Fibroblast of skin of left biceps (primary cell): ENCODE measurements at places on chromosomes 3 and 15.
A peak's percentile ranks its signal among the peaks of the same experiment; 100 is the strongest.

DNA sequence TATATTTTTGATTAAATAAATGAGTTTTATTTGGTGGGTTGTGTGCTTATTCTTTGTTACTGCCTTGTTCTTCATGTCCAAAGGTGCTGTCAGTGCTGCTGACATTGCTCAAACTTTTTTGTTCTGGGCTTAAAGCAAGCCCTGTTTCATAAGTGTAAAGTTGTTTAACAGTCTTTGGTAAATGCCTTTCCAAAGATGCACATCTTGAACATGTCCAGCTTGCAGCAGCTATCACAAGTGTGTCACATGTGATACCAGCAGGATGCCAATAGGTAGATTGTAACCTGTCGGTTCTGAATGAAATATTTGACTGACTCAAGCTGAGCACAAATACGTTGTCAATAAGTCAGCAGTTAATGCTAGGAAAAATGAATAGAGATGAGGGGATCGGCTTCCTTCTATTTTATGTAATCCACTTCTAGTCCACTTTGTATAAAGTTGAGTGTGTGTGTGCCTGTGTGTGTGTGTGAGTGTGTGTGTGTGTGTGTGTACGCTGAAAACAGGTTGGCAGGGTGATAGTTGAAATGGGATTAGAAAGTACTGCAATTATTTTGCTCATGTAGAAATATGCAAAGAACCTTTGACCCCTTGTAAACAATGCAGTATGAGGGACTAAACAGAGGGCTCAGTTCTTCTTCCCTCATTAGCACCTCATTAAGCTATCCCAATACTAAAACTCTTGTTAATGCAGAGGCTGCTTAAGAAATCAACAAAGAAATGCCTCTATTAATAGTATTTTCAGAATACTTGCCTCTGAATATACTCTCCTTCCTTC is 986.5 kb downstream of the TUSC7 start:
- DNase-seq, result no peak

- DNase-seq, result no peak
These were observed 5.5 kb downstream of the MELTF start for GRCh38 chr3:197023998-197024651.

DNA sequence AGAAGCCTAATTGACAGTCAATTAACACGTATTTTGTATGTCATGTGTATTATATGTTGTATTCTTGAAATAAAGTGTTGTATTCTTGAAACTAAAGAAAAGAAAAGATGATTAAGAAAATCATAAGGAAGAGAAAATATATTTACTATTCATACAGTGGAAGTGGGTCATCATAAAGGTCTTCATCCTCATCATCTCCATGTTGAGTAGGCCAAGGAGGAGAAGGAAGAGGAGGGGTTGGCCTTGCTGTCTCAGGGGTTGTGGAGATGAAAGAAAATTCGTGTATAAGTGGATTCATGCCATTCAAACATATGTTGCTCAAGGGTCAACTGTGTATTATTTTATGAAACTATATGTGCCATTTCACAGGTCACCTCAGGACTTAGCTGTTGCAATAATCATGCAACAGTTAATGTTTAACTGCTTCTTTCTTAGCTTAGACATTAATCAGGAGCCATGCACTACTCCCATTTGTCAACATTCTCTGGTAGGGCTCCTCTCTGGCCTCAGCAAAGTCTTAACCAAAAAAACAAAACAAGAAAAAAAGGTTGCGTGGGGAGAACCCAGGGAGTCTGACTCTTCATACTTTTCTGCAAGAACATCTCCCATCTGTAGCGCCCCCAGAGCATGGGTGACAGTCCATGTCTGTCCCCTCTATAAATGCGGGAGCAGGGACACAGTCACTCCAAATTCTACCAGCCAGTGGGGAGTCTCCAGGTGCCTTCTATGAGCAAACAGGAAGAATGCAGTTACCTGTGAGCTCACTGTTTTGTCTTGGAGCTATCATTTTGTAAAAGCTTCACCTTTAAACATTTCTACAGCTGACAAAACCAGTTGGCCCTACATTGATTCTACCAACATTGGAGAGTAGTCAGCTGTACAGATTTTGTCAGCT is 19.9 kb upstream of the LRRC2 start:
- no peak for DNase-seq

DNA sequence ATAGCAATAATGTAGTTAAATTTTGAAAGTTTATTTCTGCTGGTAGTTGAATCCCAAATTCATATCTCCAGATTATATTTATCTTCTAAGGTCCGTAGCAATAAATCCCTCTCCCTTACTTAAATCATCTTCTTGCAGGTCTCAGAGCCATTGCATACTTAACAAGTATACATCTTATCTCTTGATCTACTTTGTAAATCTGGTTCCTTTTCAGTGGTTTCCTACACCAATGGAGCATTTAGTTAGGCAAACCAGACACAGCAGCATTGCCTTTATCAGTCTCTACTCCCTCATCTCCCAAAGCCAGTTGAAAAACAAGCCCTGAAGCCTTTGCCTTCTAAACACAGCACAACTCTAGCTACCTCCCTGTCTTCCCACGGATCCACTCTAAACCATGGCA is 440.9 kb downstream of the CNTN6 start:
- no peak for DNase-seq

DNA sequence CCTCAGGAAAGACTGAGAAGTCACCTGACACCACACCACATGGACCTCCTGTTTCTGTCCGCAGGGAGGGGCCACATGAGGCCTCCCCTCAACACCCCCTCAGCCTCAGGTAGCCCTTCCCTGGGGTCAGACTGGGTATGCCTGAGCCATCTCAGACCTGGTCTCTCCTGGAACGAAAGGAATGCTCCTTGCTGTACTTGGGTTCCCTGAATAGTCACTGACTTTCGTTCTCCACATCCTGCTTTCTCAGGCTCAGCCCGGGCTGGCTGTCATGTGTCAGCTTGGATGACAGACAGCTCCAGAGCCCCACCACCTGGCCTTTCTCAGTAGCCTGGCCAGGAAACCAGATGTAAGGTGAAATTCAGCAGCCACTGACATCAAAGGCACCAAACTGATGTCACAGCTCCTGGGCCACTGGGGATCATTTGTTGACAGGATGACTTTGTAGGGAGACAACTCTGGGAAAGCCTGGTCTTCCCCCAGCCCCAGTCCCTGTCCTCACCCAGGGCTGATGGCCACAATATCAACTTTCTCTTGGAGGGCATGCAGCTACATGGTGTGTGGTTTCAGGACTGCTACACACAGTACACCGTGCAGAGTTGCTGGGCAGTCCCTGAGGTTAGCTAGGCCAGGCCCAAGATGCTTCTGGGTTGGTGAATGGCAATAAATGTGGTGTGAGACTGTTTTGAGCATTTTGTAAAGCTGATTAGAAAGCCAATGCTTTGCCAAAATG is 141.4 kb upstream of the MRPS22 start:
- DNase-seq, result no peak

GRCh38 chr3:197463279-197463678 is 92.5 kb downstream of the BDH1 start:
- DNase-seq, result no peak

DNA sequence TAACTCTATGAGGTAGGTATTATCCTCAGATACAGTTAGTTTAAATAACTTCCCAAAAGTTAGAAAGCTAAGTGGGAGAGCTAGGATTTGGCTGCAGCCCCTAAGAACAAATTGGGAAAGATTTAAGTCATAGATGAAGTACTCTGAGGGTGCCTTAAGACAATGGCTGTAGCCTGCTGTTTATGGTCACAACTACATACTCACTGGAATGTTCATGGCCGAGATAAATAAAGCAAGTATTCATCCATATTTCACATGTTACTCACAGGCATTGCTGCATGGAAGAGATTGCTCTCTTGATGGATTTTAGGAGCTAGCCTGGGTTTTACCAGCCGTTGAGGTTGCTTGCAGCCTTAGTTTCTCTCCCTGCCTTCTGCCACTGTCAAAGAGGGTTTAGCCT is 145.0 kb downstream of the CMSS1 start:
- DNase-seq, result peak; percentile 55

DNA sequence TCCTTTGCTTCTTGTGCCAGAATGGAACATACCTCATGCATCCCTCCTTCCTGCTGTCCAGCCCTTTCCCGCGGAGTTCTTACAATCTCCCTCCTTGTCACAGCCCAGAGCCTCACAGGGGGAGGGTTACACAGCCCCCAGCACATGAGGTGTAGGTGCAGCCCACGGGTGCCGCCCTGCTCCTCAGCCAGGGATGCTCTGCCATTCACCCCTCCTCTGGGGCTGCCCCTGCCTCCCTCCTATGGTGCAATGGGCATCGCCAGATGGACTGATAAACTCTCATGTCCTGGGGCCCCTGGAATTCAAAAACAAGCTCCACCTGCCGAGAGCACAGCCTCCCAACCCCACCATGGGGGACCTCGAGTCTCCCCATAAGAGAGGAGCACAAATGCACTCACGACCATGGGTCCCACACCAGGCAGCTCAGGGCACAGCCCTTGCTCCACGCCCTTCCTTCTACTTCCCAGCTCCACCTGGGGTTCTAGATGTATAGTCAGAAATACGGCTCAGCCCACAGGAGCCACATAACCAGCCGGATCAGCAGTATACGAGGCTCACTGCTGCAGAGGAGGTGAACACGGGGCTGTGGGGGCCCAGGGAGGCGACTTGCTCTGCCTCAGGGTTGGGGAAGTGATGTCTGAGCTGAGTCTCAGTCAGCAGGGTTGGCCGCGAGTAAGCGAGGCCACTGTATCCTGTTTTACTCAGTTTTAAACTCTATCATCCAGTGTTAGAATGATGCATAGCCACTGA is 269.7 kb upstream of the LYSMD4 start:
- no peak for DNase-seq

- no peak for DNase-seq
These were observed 173.8 kb upstream of the BCL6 start for GRCh38 chr3:187919048-187919447.

DNA sequence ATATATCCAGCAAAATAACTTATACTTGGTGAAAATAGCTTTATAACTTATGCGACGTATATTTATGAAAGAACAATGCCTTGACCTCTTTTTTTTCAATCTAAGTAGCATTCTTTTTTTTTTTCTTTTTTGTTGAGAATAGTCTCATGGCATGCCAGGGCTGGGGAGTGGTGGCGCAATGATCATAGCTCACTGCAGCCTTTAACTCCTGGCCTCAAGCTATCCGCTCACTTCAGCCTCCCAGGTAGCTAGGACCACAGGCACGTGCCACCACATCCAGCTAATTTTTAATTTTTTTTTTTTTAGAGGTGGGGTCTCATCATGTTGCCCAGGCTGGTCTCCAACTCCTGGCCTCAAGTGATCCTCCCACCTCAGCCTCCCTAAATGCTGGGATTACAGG is 43.5 kb downstream of the RAB8B start:
- DNase-seq, result no peak

GRCh38 chr3:126472277-126473006 is 3.2 kb downstream of the ZXDC start:
- peak; percentile 35 for DNase-seq

DNA sequence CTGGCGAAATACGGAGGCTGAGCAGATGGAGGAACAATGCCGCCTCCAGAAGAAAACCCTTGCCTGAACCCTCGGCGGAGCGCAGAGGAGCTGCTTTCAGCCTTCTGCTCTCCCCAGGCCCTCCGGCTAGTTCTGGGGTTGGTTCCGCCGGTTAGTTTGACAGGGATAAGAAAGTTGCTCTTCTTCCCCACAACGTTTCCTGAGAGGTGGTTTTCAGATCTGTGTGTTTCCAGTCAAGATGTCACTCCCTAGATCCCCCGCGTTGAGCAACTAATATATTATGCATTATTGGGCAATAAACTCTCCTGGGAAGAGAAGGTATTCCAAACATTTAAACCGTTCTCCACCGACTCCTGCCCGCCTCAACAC is 551 bp downstream of the NLGN1 start:
- DNase-seq, result peak; percentile 21

GRCh38 chr3:177333533-177334520 is 136.5 kb upstream of the TBL1XR1 start:
- DNase-seq, result no peak

DNA sequence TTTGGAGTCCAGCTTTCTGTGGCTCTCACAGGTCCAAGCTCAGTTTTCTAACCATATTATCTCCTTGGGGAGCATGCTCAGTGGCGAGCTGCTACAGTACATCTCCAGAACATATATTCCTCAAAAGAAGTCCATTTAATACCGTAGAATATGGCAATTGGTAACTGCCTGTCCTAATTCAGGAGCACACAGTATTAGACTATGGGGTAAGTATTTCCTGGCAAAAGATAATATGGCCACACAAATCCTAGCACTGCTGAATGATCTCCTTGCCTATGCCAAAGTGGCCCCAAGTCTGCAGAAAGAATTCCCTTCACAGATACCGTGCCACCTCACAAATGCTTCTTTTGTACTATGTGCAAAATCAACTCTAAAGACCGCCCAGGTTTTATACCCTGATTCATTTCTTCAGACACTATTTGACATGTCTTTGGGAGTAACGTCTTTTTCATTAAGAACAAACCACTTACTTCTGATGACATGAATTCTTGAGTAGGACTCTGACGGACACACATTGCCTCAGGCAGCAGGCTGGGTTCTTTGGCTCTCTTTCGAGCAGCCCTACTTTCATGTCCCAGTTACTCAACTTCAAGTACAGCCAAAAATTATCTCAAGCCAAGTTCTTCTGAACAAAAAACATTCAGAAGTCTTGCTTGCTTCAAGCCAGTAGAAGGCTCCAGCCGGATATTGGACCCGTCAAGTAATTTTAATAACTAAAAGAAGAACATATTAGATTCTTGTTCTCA is 368.3 kb upstream of the DCBLD2 start:
- no peak for DNase-seq

DNA sequence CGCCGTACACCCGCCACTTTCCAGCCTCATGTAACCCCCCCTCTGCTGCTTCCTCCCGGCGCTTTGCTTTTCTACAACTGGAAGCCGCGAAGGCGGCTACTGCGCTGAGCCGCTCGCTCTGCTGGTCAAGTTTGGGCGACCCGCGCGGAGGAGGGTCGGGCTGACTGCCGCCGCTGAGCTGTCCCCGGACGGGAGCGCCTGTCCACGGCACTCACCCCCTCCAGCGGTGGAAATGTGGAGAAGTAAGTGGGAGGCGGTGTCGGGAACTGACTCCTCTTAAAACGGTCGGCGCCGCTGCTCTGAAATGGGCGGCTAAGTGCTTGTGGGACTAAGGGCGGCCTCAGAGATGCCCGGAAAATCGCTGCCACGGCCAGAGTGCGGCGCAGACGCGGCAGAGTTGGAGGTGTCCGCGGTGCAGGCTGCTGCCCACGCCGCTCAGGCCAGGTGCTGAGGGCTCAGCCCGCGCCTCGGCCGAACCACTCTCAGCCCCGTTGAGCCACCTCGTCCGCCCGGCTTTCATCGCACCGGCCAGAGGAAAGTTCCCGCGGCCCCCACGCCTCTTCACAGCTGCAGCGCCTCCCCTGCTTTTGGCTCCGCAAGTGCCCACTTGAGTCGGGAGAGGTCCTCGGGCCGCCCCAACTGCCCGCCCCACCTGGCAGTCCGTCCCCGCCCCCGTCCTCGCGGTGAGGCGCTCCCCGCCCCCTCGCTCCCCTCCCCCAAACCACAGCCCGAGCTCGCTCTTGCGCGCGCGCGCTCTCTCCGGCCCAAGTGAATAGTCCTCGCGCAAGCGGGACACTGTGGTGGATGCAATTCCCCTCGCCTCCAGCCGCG is at the start of gene EPHA6:
EPHA6 (plus strand) TSS at position 775 of the 831 bp plus-strand sequence.
- no peak for DNase-seq

- DNase-seq, result no peak
These were observed 126.9 kb downstream of the PDZRN3 start for GRCh38 chr3:73497646-73498406.

GRCh38 chr3:15708882-15709677 is 88.7 kb downstream of the ANKRD28 start:
- DNase-seq, result peak; percentile 44
